ENCODE measurements at places on chromosomes 3 and 15. TPM values are rescaled to one million over a fixed set of nuclear protein-coding genes. Genes with fewer than 3 reads are reported as not detected.

- DNase-seq = no peak
Observed at GRCh38 chr3:32712506-32713055, 27.6 kb downstream of the CNOT10 start.

- DNase-seq = peak; percentile 27
Observed at GRCh38 chr15:49380912-49381311, 42.1 kb upstream of the FGF7 start.

DNA sequence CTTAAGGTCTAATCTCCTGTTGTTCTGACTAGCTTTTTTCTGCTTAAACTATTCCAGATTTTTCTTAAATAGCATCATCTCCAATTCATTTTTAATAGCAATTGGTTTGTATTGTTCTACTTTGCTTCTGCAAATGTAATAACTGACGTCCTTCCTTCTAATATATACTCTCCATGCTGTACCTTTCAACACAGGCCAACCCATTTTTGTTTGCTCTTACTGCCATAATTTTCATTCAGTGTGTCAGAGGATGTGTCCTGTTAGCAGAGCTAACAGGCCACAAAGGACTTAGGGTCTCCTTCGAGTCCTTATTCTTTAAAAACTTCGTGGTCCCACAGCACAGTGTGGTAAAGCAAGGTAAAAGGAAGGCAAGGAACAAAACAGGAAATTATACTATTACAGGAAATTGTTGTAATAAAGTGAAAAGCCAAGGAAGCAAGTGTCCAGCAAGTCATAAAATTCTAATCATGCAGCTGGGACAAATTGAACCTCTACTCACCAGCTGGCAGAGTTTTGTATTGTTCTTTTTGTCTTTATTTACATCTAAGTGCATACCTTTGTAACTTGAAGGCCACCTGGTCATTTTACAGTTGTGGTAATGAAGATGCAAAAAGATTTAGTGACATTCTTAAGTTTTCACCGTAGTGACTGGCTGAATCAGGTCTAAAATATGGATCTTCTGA lies 64.9 kb upstream of the ZBTB20 start:
- no peak for DNase-seq

GRCh38 chr15:55394694-55395093 lies 13.5 kb downstream of the CCPG1 start:
- DNase-seq = no peak

GRCh38 chr3:195239121-195239520 lies 31.8 kb downstream of the XXYLT1 start:
- DNase-seq = no peak

Gene POPDC2
- total RNA-seq = 0.39 TPM

Gene PCOLCE2
- 22.7 TPM for total RNA-seq

Gene MCF2L2
- 3.4 TPM for total RNA-seq

DNA sequence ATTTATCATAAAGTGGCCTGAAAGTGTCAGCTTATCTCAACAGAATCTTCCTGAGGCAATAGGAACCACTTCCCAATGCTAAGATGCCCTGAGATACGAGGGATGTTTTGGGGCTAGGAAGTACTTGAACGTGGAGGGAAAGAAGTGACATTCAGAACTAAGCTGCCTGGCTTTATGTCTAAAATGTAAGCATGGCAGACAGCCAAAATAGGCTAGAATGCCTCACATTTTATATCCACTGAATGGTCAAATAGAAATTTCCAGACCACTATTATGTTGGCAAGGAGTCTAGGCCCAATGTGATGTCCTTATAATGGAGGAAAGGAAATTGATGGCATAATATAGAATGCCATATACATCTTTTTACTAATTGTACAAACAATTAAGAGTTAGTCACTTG lies 154.9 kb downstream of the PEX5L start:
- no peak for DNase-seq

DNA sequence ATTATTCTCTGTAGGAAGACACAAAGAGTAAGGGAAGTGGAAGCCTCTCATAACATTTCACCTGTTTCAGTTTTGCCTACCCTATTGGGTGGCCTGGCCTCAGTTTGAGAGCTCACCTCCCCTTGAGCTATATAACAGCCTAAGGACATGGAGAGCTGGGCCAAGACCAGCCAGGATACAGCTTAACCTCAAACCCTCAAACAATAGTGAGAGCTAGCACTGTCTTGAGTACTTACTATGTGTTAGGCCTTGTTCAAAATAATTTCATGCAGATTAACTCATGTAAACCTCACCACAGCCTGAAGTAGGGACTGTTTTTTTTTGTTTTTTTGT lies 15.0 kb upstream of the TBL1XR1 start:
- no peak for DNase-seq

- no peak for DNase-seq
Observed at GRCh38 chr3:1079662-1080061, 13.2 kb upstream of the CNTN6 start.

- no peak for DNase-seq
Observed at GRCh38 chr15:93029836-93030429, 59.1 kb downstream of the RGMA start.

- no peak for DNase-seq
Observed at GRCh38 chr3:44601749-44602148, 17.0 kb downstream of the ZNF660 start.

DNA sequence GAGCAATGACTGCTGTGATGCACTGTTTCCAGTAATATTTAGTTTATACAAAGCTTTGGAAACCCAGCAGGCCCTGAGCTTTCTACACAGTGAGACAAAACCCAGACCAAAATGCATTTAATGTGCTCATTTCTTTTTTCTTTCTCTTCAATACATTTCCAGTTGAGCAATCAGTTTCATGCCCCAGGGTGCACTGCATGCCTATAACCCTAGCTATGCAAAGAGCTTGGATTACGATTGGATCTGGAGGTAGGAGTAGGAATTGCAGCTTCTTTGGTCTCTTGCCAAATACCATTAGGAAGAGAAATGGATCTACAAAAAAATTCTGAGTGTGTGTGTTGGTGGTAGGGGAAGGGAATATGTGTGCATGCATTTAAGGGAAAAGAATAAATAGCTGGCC lies 1001.4 kb downstream of the SQOR start:
- peak; percentile 4 for DNase-seq

DNA sequence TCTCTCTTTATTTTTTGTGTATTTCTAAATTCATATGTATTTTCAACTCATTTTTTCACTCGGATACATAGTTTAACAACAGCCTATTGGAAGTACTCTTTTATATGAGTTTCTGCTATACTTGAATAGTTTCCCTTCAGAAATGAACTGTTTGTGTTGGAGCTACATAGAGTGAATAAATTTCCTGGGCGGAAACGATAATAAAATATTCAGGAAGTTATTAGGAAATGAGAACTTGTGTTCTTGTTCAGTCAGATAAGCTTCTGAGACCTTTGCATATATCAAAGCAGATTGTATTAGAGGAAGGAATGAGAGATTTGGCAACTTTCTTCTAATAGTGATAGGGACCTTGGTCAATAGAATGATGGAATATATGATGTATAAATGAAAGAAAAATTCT lies 27.3 kb downstream of the NEO1 start:
- DNase-seq = no peak

DNA sequence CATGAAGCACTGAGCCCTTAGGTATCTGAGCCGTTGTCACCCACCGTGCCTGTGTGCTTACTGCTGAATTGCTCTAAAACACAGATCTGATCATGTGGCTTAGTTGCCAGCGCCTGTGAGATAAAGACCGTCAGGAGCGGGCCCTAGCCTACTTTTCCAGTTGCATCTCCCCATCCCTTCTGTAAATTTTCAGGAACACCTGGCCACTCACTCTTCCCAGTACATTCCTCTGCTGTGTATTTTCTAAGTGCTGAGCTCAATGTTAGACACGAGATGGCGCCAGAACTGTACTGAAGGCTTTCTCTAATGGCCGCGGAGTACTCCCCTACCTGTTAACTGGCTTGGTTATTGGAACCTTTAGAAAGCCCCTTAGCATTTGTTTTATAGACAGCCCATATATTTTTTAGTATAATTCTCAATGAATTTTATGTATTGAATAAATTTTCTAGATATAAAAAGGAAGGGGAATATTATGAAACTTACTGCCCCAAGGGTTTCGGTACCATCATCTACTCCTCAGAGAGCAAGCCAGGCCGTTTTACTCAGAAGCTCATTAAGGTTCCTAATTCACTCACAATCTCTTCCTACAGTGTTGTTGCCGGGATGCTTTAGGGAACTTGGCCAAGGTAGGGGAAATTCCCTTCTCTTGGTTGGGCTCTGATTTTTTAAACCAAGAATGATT lies 16.7 kb upstream of the WNT7A start:
- DNase-seq = peak; percentile 56

DNA sequence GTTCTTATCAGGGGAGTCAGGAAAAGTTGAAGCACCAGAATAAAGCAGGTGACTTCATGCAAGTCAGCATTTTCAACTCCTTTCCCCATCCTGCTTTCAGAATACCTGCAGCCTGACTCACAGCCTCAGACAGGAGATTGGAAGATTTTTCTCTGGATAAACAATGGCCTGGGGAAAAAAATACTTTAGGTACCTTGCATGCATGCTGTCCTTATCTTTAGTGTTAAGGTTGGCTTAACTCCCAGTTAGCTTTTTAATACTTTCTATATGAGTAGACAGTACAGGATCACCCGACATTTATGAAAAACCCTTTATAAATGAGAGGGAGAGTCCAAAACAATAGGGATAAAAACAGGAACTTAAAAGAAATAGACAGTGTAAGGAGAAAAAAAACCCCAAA lies 53.6 kb downstream of the PAK2 start:
- DNase-seq = peak; percentile 97

Gene UROC1
- 0.03 TPM for total RNA-seq

- peak; percentile 84 for DNase-seq
Observed at GRCh38 chr3:99866261-99866761, 48.6 kb downstream of the CMSS1 start.

- no peak for DNase-seq
Observed at GRCh38 chr3:174116421-174116820, 718.9 kb downstream of the NLGN1 start.

Gene KNL1
- total RNA-seq = 27.0 TPM

DNA sequence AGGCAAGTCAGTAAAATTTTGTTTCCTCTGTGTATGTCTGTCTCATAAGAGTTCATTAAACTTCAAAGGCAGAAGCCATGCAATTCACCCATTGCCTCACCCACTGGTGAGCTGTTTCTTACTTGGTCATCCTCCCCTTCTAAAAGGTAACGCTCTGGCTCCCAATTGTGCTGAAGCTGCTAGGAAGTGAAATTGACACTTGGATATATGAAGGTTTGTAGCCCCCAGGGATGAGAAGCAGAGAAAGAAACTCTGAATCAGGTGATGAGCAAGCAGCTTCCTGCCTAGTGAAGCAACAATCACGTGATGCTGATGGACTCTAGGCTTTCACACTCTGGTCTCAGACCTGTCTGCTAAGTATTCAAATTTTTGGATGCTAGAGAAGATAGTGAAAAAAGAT lies 70.7 kb downstream of the CD200R1L start:
- DNase-seq = peak; percentile 56

Gene HES1
- 26.3 TPM for total RNA-seq

Gene NAALADL2
- 0.63 TPM for total RNA-seq

Gene GMNC
- not detected for total RNA-seq

Gene SYNM
- total RNA-seq = 0.82 TPM

Gene GOLGA8J
- not detected for total RNA-seq

DNA sequence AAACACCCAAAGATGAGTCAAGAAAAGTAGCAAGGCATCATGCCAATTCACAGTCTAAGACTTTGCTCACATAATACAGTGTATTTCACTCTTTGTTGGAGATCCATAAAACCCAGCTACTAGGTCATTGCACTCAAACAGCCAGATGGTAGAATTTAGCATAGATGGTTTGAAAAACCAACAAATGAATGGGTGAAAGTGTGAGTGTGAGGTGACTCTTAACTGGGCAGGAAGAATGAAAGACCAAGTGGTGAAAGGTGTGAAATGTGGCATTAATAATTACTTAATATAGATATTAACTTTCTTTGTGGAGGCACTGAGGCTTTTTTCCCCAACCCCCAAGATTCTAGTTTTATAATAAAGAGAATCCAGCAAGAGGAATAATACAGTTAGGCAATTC lies 159.5 kb downstream of the SQOR start:
- no peak for DNase-seq

- peak; percentile 49 for DNase-seq
Observed at GRCh38 chr15:35751413-35752133, 205.6 kb upstream of the DPH6 start.

DNA sequence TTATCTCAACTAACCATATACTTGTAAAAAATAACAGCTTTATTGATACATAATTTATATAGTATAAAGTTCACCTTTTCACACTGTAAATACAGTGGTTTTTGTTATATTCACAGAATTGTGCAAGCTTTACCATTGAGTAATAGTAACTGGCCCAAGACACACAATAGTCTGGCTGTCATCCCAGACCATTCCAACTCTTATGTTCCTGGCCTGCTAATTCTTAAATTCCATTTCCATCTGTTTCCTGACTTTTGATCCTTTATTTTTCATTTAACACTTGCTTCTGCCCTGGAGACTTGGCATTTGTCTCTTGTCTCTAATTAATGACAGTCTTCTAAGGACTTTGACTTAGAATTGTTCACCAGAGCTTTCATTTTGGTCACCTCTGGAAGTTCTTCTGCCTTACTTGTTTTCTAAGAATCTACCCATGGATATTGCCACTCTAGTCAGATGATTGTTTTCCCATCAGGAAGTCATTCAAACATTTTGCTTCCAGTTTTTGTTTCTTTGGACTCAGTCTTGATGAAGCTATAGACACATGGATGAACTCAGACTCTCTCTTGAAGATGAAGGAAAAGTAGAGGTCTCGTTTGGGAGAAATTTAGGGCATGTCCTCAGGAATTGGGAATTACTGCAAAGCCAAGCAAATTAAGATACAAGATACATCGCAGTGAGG lies 27.2 kb upstream of the PLSCR4 start:
- DNase-seq = peak; percentile 31

Gene PLCB2
- 0.16 TPM for total RNA-seq

DNA sequence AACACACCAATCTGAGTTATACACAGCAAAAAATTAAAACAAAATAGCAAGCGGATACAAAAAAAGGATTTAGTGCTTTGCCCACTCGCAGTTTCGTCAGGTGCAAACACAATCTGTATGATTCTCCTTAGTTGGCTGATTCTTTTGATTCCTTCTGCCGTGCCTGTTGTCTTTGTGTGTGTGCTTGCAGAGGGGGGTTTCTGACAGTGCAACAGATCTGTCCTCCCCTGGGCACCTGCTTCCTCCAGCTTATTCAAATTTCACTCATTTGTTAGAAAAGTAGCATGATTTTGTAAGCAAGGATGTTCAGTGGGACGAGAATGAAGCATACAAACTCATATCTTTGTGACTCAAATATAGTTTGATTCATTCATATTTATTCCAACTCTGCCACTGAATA lies 74.0 kb upstream of the NEO1 start:
- no peak for DNase-seq

GRCh38 chr3:55243678-55244077 lies 243.4 kb downstream of the WNT5A start:
- DNase-seq = no peak

GRCh38 chr3:39540162-39540921 lies 72.9 kb downstream of the MOBP start:
- no peak for DNase-seq

GRCh38 chr15:57287123-57287521 lies 89.2 kb upstream of the CGNL1 start:
- DNase-seq = no peak
